Lower lobe of right lung (tissue), 2 donors: ENCODE measurements at places on chromosomes 11 and 22. TPM values are rescaled to one million over a fixed set of nuclear protein-coding genes. Genes with fewer than 3 reads are reported as not detected.
A peak's percentile ranks its signal among the peaks of the same experiment; 100 is the strongest.

Gene LGALS12
- 0.68 TPM for total RNA-seq

- H3K4me3 ChIP-seq = no peak overlapping the region
- no peaks in the 10 kb centered on the region for H3K36me3 ChIP-seq
- DNase-seq = no peak
- peaks cover 6% of the 10 kb centered on the region for H3K4me1 ChIP-seq
Measured at GRCh38 chr11:67635231-67635521, 4.4 kb downstream of the TBX10 start.

Gene HPX
- 1.7 TPM for total RNA-seq

DNA sequence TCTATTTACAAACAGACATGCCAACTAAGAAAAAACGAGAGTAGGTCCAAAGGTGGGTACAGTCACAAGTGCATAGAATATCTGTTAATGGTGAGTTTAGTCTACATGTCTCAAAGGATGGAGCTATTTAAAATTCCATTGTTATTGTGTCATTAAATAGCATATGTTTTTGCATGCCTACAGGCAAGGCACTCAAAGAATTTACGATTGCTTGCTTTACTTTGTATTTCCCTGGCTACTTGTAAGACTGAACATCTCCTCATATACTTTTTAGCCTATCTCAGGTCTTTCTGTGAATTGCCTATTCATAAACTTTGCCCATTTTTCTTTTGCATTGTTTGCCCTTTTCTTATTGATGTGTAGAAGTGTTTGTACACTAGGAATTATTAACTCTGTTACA is 39.7 kb downstream of the DEUP1 start:
- H3K4me1 ChIP-seq = no peaks in the 10 kb centered on the region
- DNase-seq = no peak
- no peaks in the 10 kb centered on the region for H3K36me3 ChIP-seq
- no peak overlapping the region for H3K4me3 ChIP-seq
- no peaks in the 10 kb centered on the region for H3K27me3 ChIP-seq

Gene MED19
- total RNA-seq = 12.0 TPM

DNA sequence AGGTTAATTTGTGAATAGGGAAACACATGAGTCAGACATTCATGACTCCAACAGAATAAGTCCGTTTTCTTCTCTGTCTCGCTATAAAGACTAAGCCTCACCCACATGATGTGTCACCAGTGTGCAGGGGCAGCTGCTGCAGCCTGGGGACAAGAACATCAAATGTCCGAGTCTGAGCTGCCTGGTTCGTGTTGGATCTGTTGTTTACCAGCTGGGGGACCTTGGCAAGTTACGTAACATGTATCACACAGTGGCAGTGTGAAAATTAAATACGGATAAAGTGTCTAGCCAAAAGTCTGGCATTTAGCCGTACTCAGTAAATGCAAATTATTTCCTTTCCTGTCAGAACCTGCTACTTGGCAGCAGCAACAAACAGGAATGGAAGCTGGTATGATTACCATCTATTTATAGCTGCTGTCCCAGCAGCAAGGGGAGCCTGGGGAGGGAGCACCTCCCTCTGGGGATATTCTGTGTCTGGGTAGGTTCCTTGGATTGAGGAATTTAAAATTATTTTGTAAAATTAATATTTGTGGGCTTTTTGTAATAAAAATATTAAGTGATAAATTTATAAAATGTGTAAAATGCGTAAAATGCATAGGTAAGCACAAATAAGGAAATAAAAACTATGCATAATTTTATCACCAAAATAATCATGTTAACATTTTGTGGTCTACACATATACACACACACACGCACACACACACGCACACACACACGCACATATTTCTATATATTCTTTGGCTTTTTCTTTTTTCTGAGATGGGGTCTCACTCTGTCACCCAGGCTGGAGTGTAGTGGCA is 1.3 kb upstream of the CLDN25 start:
- DNase-seq = no peak
- H3K4me3 ChIP-seq = no peak overlapping the region
- H3K27me3 ChIP-seq = no peaks in the 10 kb centered on the region
- no peaks in the 10 kb centered on the region for H3K36me3 ChIP-seq
- no peak overlapping the region for H3K27ac ChIP-seq

GRCh38 chr11:61891331-61892084 is at the start of gene FADS3:
TSS of gene FADS3 (minus strand) at chr11:61891545. CDS start at chr11:61891381, 164 bp downstream.
- peak within 1 kb of the TSS; percentile 82 for H3K4me3 ChIP-seq
- H3K4me1 ChIP-seq = peaks cover 18% of the 10 kb centered on the region
- peak within 1 kb of the TSS; percentile 83 for H3K27ac ChIP-seq
- peaks cover 5% of the 10 kb centered on the region for H3K36me3 ChIP-seq
- H3K27me3 ChIP-seq = no peaks in the 10 kb centered on the region
